ENCODE measurements at places on chromosomes 3 and 15. TPM values are rescaled to one million over a fixed set of nuclear protein-coding genes. Genes with fewer than 3 reads are reported as not detected.
A peak's percentile ranks its signal among the peaks of the same experiment; 100 is the strongest.

Gene SMCO1
- not detected for total RNA-seq

Gene TAGLN3
- 2.6 TPM for total RNA-seq

Gene TRNT1
- total RNA-seq = 37.6 TPM

- H3K27ac ChIP-seq = no peak overlapping the region
- no peaks in the 10 kb centered on the region for H3K36me3 ChIP-seq
- H3K27me3 ChIP-seq = no peaks in the 10 kb centered on the region
Observed at GRCh38 chr3:156888576-156888975, 62.4 kb downstream of the LEKR1 start.

GRCh38 chr15:65653341-65653740 lies 31.6 kb downstream of the SLC24A1 start:
- H3K27me3 ChIP-seq = no peaks in the 10 kb centered on the region
- no peak overlapping the region for H3K27ac ChIP-seq
- H3K4me3 ChIP-seq = no peak overlapping the region
- H3K4me1 ChIP-seq = no peaks in the 10 kb centered on the region

DNA sequence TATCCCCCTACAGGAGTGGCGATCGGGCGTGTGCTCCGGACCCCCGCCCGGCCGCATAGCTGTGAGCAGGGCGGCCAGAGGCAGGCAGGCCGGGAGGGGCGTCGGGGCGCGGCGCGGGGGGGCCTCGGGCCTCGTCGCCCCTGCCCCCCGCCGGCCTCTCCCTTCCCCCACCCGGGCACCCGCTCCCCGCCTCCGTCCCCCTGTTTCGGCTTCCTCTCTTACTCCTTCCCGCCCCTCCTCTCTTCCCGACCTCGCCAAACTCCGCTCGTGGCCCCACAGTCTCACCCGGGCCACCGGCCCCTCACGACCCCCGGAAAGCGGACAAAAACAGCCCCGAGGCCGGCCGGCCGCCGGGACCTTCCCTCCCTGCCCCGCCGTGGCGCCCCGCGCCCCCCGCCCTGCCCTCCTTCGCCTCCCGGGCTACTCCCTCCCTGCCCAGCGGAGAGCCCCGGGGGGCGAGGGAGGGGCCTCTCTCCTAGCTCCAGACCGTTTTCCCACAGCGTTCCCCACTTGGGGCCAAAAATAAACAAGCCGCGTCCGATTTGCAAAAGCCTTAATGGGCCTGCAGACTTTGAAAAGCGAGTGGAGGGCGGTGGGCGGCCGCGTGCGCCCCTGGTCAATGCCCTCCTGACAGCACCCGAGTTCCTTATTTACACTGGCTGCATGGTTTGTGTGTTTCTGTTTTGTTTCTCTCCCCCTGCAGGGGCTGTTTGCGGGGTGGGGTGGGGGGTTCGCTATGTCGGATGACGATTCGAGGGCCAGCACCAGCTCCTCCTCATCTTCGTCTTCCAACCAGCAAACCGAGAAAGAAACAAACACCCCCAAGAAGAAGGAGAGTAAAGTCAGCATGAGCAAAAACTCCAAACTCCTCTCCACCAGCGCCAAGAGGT lies 1.0 kb downstream of the UBE2E1 start:
- H3K27me3 ChIP-seq = no peaks in the 10 kb centered on the region
- no peaks in the 10 kb centered on the region for H3K36me3 ChIP-seq
- H3K4me1 ChIP-seq = peaks cover 16% of the 10 kb centered on the region
- peak; percentile 76 for DNase-seq
- H3K27ac ChIP-seq = peak overlapping the region; percentile 90

- peak; percentile 6 for DNase-seq
- no peaks in the 10 kb centered on the region for H3K4me1 ChIP-seq
- no peak overlapping the region for H3K27ac ChIP-seq
- H3K4me3 ChIP-seq = no peak overlapping the region
Observed at GRCh38 chr15:73322665-73323373, 45.9 kb downstream of the HCN4 start.

GRCh38 chr3:45832699-45833098 lies 9.2 kb downstream of the LZTFL1 start:
- no peak overlapping the region for H3K4me3 ChIP-seq
- H3K4me1 ChIP-seq = no peaks in the 10 kb centered on the region
- DNase-seq = no peak
- H3K27ac ChIP-seq = no peak overlapping the region

DNA sequence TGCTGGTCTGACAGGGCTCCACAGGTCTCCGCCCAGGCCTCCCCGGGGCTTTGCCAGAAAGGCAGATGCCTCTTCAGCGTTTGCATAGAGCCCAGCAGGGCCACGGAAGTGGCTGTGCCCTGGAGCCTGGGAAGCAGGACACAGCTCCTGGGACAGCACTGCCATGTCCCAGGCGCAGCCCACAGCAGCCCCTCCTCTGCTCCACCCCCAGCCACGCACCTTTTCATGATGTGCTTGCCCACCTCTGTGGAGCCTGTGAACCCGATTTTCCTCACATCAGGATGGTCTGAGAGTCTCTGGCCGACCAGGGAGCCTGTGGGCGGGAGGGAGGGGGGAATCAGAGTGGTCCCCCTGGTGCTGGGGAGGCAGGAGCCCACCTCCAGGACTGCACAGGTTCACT lies 33.9 kb upstream of the SLC41A3 start:
- H3K4me3 ChIP-seq = no peak overlapping the region
- H3K27me3 ChIP-seq = no peaks in the 10 kb centered on the region
- H3K36me3 ChIP-seq = no peaks in the 10 kb centered on the region
- no peak for DNase-seq
- no peaks in the 10 kb centered on the region for H3K4me1 ChIP-seq
- no peak overlapping the region for H3K27ac ChIP-seq

DNA sequence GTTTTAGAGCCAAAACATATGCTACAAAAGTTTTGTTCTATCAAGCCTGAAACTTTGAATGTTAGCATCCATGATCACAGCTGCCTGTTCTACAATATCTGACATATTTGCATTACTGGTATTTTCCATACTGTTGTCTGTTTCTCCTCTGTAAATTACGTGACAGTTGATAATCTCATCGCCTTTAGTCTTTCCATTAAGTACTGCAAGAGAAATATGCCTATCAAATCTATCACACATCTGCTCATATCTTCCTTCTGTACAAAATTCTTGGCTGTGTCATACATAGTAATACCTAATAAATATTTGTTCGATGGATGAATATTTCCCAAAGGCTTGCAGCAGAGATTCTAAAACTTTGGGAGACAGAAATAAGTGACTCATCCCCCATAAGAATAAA lies 717.3 kb downstream of the OTOL1 start:
- H3K36me3 ChIP-seq = no peaks in the 10 kb centered on the region
- peaks cover 24% of the 10 kb centered on the region for H3K27me3 ChIP-seq

DNA sequence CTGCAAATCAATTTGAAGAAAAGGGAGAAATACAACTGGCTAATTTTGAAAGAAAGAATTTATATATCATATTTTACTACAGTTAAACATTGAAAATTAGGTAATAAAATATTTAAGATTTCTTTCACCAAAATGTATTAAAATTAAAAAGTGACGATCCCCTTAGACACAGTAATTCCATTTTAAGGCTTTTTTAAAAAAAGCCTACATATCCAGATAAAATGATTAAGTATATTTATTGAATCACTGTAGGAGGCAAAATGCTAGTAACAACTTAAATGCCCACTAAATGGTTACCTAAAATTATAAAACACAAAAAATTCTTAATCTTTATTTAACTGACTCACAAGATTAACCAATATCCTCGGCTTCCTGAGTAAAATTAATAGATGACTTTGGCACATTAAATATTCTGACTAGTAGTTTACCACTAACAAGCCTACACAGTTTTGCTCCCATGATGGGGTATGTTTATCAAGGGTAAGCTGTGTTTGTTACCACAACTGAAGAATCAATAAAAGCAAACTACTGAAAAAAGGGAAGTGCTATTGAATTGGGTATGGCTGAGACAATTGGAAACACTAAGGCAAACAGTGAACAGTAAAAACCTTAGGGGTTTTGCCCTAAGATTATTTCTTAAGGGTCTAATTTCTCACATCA lies 28.4 kb downstream of the ANKRD28 start:
- no peaks in the 10 kb centered on the region for H3K27me3 ChIP-seq
- H3K36me3 ChIP-seq = no peaks in the 10 kb centered on the region
- DNase-seq = no peak
- H3K27ac ChIP-seq = no peak overlapping the region

DNA sequence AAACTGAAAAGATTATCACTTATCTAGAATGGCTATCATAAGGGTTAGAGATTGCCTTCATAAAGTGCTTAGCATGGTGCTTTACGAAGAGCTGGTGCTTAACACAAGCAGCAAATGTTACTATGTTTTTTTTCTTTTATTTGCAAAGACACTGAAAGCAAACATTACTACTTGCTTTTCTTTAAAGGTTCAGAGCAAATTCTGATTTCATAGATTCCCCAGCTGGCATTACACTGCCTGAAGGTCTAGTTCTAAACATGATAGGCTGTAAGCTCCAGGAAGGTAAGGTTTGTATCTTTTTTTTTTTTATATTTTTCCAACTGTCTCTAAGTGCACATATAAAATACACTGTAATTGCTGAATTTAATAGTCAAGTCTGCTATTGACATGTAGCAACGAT lies 71.9 kb downstream of the UQCC5 start:
- H3K4me3 ChIP-seq = no peak overlapping the region
- peaks cover 11% of the 10 kb centered on the region for H3K36me3 ChIP-seq
- no peaks in the 10 kb centered on the region for H3K27me3 ChIP-seq

GRCh38 chr15:63185206-63185605 lies 4.2 kb upstream of the RAB8B start:
- H3K27me3 ChIP-seq = no peaks in the 10 kb centered on the region
- H3K4me3 ChIP-seq = no peak overlapping the region
- H3K27ac ChIP-seq = no peak overlapping the region
- H3K4me1 ChIP-seq = peaks cover under 1% of the 10 kb centered on the region

DNA sequence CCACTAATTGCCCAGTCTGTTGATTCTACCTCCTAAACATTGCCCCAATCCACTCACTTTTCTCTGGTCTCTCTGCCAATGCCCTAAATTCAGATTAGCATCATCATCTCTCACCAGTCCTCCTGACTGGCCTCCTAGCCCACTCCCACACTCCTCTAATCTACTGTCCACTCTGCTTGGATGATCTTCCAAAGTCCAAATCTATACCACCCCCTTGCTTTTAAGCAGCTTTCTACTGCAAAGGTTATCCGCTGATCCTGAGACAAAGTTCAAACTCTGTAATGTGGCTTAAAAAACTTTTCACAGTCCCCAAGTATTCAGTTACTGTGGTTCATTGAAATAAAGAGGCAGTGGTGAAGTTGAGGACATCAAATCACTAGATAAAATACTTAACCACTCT lies 37.6 kb downstream of the SNX4 start:
- no peaks in the 10 kb centered on the region for H3K4me1 ChIP-seq
- H3K27ac ChIP-seq = no peak overlapping the region
- H3K4me3 ChIP-seq = no peak overlapping the region
- no peak for DNase-seq
- peaks cover 11% of the 10 kb centered on the region for H3K36me3 ChIP-seq

GRCh38 chr3:131713416-131714123 lies 210.8 kb upstream of the MRPL3 start:
- H3K36me3 ChIP-seq = no peaks in the 10 kb centered on the region
- no peaks in the 10 kb centered on the region for H3K4me1 ChIP-seq
- no peaks in the 10 kb centered on the region for H3K27me3 ChIP-seq
- no peak overlapping the region for H3K27ac ChIP-seq

- no peak overlapping the region for H3K4me3 ChIP-seq
- H3K36me3 ChIP-seq = no peaks in the 10 kb centered on the region
- DNase-seq = no peak
- H3K27me3 ChIP-seq = no peaks in the 10 kb centered on the region
Observed at GRCh38 chr3:27228805-27229204, 140.4 kb downstream of the NEK10 start.

DNA sequence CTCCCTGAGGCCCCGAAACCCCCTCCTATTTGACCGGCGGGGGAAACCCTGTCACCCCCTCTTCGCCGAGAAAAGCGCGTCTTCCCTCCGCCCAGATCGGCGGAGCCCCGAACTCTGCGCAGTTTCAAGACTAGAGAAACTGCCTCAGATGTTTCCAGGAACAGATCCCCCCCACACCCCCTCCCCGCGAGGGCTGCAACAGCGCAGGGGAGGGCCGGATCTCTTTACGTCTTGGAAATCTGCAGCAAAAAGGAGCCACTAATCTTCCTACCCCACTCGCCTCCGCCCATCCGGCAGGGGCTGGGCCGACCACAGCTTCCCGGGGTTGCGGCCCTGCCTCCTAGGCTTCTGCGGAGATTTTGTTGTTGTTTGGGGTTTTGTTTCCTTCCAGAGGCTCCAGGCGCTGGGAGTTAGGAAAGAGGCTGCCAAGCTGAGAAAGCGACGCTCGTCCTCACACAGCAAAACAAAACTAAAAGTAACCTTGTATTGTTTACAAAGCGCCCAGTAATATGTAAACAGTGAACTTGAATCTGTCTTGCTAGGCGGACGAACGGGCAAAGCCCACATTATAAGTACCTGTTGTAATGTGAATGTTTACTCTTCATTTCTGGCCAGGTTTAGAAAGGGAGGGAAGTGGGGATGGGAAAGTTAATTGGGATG lies 2.2 kb downstream of the FOXB1 start:
- peaks cover 96% of the 10 kb centered on the region for H3K27me3 ChIP-seq
- DNase-seq = peak; percentile 74
- H3K4me1 ChIP-seq = no peaks in the 10 kb centered on the region
- H3K36me3 ChIP-seq = no peaks in the 10 kb centered on the region
- no peak overlapping the region for H3K27ac ChIP-seq

DNA sequence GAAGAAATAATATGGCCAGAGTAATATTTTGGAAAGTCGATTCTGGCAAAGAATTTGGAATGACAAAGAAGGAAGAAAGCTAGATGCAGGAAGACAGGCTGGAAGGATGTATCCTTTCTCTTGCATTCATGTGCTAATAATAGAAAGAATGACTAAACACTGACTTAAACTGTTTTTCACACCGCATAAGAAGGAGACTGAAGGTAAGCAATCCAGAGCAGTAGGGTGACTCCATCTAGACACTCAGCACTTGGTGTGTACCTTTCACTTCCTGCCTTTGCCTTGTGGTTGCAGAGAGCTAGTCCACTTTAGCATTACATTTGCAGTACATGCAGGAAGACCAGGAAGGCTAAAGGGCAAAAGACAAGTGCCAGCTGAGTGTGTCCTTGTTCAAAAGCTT lies 234.6 kb downstream of the RBMS3 start:
- no peaks in the 10 kb centered on the region for H3K27me3 ChIP-seq
- H3K4me3 ChIP-seq = no peak overlapping the region
- H3K27ac ChIP-seq = no peak overlapping the region
- no peak for DNase-seq

- no peak overlapping the region for H3K27ac ChIP-seq
- peaks cover 7% of the 10 kb centered on the region for H3K4me1 ChIP-seq
- DNase-seq = peak; percentile 67
Observed at GRCh38 chr3:32321095-32321790, 70.4 kb upstream of the CMTM7 start.

DNA sequence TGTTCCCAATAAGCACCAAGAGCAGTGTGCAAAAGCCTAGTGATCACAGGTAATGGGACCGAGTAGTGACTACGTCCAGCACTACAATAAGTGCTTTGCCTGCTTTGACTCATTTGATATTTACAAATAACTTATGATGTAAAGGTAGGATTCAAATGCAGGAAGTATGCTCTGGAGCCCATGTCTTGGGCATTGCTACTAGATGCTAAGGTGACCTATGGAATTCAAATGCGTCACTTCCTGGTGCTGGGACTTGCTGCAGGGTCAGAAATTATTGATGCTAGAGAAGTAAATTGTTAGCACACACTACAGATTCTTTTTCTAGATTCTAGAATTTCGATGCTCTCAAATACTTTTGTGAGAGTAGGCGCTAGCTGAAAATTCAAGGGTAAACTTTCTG lies 101.2 kb upstream of the TSC22D2 start:
- no peaks in the 10 kb centered on the region for H3K27me3 ChIP-seq
- no peak for DNase-seq
- no peaks in the 10 kb centered on the region for H3K36me3 ChIP-seq
